ENCODE measurements at places on chromosomes 11 and 22.

DNA sequence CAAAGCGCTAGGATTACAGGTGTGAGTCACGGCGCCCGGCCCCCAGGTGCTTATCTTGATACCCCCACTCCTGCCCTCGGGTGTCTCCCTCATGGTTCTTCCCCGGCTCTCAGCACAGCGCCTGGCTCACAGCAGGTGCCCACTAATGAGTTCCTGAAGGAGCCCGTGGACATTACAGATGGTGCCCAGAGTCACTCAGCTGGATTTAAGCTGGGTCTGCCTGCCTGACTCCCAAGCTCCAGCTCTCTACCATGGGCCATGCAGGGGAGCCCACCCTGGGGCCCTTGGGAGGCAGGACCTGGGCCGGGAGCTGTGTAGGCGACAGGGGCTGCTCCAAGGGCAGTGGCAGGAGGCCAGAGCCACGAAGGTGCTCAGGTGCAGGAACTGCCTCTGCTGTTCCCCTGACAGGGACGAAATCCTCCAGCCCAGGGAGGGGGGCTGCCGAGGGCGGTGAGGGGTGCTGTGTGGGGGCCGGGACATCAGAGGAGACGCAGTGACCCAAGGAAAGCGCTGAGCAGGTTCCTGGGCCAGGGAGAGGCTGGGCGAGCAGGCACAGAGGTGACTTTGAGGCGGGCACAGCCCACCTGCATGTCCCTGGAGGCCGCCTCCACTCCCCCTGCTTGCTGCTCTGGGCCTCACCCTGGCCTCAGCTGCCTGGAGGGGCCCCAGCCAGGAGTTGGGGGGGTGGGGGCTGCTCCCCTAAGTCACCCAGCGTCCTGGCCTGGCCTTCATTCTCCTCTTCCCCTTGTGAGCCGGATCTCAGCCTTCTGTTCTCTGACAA is 14.6 kb upstream of the FLRT1 start:
- DNase-seq, result no peak

GRCh38 chr11:84249344-84250135 is 963.4 kb upstream of the CCDC90B start:
- no peak for DNase-seq

GRCh38 chr11:40030867-40031266 is 1428.6 kb downstream of the LRRC4C start:
- no peak for DNase-seq

- DNase-seq, result no peak
These were observed 39.1 kb downstream of the DIXDC1 start for GRCh38 chr11:111976119-111976766.

GRCh38 chr22:20203552-20204201 is 52.8 kb upstream of the CCDC188 start:
- no peak for DNase-seq

DNA sequence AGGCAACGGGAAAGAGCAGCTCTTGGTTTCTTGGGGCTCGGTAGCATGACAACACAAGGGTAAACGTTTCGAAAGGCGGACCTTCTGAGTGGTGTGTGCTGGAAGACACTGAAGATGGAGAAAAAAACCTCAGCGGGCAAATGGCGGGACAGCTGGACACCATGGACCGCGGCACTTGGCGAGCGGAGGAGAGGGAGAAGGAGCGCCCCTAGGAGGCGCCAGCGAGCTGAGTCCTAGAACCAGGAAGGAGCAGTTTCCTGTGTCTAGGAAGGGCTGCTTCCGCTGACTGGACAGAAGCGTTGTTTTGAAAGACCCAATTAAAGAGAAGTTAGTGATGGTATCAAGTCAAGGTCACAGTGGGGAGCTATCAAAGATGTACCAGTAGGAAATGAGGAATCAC is 44.0 kb upstream of the OPCML start:
- DNase-seq, result no peak

DNA sequence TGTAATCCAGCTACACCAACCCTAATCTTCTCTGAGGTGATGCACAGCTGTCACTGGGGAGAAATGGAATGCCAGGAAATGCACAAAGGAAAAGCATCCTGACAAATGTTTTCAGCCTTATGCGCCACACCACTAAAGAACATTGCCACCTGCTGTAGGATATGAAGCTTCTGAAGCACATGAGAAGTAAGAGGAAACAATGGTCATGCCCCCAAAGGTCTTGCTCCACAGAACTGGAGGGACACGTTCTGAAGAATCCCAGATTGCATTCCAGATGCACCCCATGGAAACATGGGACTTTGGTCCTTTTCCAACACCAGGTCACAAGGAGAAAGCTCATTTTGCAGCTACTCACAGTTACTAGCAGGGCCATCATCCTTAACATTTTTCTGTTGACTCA is 48.7 kb upstream of the ZBED5 start:
- no peak for DNase-seq

GRCh38 chr11:124672536-124673215 is 863 bp downstream of the SIAE start:
- no peak for DNase-seq
